ENCODE measurements at places on chromosomes 6 and 20.

DNA sequence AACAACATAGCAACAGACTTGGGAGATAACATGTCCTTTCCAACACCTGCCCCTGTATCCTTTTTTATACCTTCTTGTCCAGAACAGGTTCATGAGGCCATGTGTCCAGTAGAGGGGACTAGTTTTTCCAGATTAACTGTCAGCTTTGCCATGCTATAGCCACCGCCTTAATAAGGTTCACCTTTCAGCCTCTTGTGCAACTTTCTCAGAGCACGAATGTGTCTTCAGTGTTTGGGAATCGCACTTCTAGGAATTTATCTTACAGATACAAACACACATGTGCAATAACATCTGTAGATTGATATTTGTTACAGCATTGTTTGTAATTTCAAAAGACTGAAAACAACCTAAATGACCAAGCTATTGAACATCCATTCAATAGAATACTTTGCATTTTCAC, 21.4 kb downstream of the NCR2 start:
- no peak for DNase-seq

GRCh38 chr6:123418071-123418470, 218.7 kb downstream of the TRDN start:
- DNase-seq: no peak

DNA sequence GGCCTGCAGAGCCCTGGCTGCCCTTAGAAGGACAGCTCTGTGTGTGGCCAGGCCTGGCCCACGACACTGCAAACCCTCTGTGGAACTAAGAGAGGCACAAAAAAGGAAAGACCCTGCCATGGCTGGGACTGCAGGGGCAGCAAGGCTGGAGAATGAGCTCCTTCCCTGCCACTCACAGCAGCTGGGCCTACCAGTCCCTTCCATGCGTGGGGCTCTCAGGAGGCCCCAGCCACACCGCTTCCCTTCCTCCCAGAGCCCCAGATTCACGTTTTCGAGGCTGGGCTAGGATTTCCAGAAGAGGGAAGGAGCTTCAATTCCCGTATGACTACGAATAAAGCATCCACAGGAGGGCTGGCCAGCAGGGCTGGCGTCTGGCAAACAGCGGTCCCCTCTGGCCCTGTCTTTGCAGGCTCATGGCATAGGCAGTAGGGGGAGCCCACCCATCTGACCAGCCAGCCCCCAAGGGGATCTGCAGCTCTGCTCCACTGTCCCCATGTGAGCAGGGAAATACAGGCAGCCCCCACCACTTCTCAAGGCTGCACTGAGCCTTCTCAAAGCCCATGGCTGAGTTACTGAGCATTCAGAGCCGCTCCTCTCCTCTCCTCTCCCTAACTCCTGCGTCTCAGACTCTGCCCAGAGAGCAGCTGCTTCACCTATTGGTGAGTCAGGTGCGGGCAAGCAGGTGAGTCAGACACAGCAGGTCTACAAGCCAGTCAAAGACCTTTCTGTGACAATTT, 53.1 kb downstream of the NINL start:
- DNase-seq: no peak

GRCh38 chr20:53736757-53737395, 143.2 kb upstream of the ZNF217 start:
- no peak for DNase-seq

GRCh38 chr6:166408936-166409755, 26.4 kb upstream of the MPC1 start:
- DNase-seq: no peak

GRCh38 chr20:57977569-57977968, 250.9 kb downstream of the ANKRD60 start:
- no peak for DNase-seq

DNA sequence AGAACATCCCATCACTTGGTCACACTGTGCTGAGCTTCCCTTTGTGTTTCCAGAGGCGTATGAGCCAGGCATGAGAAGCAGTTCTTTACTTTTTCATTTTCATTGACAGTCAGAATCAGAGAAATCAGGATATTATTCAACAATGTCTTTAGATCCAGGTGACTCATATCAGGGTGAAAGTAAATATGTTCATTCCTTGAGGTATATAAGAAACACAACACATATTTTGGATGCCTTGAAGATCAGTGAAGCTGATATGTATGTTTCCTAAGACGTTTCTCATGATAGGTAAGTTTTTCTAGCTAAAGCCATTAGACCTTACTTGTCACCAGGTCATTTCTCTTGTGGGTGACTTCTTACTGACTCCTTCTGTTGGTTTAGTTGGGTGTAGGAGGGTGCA, 505.6 kb downstream of the CDH26 start:
- DNase-seq: no peak

DNA sequence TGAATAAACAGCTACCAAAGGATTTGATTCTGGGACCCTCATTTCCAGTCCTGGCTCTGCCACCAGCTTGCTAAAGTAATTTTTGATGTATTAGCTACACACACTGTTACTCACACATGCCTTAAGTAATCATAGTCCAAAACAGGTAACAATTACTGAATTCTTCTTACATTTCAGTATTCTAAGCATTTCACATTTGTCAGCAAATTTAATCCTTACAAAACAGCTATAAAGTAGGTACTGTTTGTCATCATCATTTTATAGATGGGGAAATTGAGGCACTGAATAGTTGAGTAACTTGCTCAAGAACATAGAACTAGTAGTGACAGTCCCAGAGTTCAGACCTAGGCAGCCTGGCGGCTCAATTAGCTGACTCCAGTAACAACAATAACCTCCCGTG, 272.6 kb downstream of the QKI start:
- no peak for DNase-seq

DNA sequence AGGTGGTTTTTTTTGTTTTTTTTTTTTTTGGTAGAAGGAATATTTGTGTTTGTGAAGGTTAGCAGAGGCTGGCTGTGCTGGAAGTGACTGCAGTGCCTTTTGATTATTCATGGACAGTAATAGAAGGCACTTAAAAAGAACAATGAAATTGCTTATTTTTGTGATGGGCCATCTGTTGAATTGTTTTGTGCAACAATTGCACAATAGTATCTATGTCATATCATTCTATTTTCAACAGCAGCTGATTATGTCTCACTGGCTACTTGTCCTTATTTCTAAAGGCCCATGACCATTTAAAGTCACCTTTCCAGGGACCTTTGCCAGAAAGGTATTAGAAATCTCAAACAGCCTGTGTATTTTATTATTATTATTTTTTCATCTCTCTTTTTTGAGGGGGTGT, 70.6 kb downstream of the AFG1L start:
- no peak for DNase-seq

DNA sequence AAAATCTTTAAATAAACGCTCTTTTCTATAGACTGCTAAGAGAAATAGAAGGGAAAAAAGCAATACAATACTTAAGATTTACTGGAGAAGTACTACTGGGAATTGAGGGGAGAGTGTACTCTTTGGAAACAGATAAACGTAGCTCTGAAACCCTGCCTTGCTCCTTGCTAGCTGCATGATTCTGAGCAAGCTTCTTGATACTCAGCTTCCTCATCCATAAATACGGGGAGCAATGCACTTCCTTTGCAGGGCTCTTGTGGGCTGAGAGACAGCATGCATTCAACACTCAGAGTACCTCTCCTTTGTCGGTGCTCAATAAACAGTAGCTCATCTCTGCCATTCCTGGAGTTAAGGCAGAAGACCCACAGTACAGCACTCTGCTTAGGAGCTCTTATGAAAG, 159.7 kb downstream of the BTBD9 start:
- no peak for DNase-seq

- DNase-seq: no peak
Observed at GRCh38 chr6:52568320-52568719, 8.5 kb downstream of the TRAM2 start.

GRCh38 chr20:23534801-23535593, 33.3 kb downstream of the CST9L start:
- DNase-seq: no peak

- DNase-seq: no peak
Observed at GRCh38 chr20:2866236-2866635, 7.0 kb upstream of the PTPRA start.

DNA sequence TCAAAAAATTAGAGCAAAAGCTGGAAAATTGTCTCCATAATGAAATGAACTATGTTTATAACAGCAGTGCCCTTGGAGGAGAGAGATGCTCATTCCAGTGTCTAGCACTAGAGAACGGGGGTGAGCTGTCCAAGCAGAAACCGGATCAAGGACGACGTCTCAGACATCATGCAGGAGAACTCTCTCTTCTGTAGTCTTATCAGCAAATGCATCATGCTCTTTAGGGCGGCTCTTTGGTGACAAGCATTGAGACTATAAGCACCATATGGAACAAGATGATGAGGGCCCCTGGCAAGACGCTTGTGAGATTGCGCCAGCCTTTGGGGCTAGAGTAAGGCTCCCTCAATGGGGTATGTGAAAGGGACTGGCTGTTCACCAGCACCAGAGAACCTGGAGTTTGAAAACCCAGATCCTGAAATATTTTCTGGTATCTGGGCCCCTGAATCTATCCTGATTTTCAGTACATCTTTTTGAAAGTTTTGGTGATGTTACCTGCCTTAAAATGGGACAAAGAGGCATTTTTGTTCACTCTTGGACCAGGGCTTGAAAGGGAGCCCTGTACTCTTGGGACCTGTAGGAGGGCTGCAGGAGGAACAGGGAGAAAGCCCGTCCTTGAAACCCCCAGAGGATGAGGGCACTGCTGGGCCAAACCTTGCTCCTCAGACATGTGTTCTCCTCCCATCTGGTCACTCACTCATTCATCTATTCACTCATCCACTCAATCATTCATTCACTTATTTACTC, 127.6 kb downstream of the TTLL2 start:
- no peak for DNase-seq

GRCh38 chr6:100420711-100421110, 44.0 kb downstream of the SIM1 start:
- no peak for DNase-seq

DNA sequence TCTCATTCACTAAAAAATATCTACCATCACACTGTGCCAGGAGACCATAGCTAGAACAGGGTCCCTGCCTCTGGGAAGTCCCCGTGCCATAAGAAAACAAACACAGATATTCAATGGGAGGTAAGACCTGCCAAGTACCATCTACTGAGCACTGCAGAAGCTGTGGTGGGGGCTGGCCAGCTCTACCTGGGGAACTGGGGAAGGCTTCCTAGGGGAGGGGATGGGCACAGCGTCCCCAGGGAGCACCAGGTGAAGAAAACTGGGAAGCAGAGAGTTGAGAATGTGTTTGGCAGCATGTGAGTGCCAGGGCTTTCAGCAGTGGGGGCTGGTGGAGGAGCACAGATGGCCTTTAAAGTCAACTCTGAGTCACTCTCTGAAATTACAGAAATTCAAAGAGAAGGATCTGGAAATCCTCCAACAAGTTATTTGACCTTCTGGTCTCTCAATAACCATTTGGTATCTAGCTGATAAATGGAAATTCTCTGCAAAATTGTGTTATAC, 85.2 kb downstream of the SHLD1 start:
- DNase-seq: no peak

DNA sequence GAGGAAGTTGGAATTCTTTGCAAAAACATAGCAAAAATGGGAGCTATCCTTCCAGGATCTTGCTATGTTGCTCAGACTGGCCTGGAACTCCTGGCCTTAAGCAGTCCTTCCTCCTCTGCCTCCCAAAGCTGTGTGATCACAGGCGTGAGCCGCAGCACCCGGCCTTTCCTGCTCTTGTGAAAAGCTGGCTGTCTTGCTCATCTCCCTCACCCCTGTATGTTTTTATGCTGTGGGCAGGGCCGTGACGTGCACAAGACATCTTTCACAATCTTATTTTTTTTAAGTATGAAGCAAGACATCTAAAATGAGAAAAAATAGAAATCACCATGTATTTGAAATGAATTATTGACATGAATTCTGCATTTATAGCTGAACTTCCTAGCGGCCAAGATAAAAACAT, 110.4 kb downstream of the SAMD5 start:
- DNase-seq: no peak

- no peak for DNase-seq
Observed at GRCh38 chr6:111450087-111450486, 32.9 kb downstream of the REV3L start.

GRCh38 chr20:17610566-17611289, 40.9 kb downstream of the DSTN start:
- peak; percentile 46 for DNase-seq

DNA sequence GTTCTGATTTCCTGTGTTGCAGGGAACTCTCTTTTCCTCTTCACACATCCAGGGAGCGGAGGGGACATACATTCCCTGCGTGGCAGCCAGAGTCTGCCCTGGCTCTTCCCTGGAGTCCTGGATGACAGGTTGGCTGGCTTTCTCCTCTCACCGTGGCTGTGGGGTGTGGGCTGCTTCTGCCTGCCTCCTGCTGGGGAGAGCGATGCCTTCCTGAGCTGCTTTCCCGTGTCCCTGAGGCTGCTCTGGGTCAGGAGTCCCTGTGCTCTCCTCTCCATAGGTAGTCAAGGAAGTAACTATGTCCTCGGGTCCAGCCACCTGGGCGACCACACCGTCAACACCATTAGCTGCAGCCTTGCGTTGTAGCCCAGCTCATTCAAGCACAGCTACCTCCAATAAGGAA, 451.7 kb downstream of the QKI start:
- DNase-seq: no peak

DNA sequence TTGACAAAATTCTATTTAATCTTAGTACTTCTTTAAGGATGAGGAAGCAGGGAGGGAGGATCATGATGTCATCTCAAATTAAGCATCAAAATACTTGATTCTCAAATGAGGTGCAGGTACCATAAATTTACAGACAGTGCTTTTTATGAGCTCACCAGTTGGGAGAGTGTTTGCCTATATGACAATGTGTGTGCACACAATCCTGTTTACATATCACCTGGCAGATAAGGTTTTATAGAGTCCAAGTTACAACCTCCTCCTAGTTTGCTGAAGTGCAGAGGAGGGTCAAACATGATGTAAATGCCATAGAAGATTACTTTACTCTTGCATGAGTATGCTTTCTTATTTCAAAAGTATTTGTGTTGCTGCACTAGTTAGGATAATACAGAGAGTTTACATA, 6.4 kb downstream of the ATXN1 start:
- DNase-seq: no peak

GRCh38 chr6:44712353-44713111, 325.0 kb downstream of the CDC5L start:
- no peak for DNase-seq

- no peak for DNase-seq
Observed at GRCh38 chr20:31945785-31946184, 6.1 kb downstream of the PDRG1 start.

GRCh38 chr6:82554666-82555065, 191.0 kb downstream of the TPBG start:
- no peak for DNase-seq

All from activated naive CD4-positive, alpha-beta T cell (primary cell).